ENCODE measurements at places on chromosomes 7 and 10.
A peak's percentile ranks its signal among the peaks of the same experiment; 100 is the strongest.

- DNase-seq = no peak
Observed at GRCh38 chr10:2262333-2262732, 525.0 kb upstream of the ADARB2 start.

DNA sequence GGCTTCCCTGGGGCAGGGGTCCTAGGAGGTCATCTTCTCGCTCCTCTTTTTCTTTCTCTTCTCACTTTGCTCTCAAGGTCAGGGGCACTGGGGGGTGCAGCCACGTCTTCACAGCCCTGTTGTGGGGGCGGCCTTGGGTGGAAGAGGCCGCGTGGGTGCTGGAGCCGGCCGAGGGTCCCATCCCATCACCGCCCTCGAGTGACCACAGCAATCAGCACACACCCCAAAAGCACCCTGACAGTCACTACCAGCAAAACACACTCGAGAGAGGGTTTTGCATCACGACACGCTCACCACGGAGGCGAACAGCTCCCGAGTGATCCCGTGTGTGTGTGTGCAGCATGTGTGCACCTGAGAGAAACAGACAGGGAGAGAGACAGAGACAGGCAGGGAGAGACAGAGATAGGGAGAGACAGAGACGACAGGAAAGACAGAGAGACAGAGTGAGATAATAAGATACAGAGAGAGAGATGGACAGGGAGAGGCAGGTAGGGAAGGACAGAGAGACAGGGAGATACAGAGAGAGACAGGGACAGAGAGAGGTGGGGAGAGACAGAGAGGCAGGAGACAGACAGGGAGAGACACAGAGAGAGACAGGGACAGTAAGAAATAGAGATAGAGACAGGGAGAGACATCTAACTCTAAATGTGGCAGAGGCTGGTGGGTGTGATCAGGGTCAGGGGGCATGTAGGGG, 100.9 kb downstream of the WDR37 start:
- DNase-seq = peak; percentile 14

GRCh38 chr7:3753868-3754267, 452.8 kb downstream of the SDK1 start:
- no peak for DNase-seq

GRCh38 chr7:158733220-158733519, 28.6 kb upstream of the NCAPG2 start:
- no peak for DNase-seq

DNA sequence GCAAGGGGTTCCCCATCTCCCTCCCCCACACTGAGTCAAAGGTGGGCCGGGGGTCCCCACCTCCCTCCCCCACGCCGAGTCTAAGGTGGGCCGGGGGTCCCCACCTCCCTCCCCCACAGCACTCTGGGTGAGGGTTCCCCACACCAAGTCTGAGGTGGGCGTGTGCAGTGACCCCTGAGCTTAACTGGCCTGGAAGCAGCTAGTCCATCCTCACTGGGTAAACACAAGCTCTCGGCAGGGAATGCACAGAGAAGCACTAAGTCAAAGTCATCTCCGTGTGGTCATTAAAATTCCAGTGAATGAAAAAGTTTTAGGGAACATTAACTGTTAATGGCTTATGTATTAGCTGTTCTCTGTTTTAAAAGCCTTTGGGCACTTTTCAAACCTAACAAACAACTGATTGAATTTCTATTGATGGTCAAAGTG, 43.7 kb upstream of the PRKAR1B start:
- no peak for DNase-seq

- DNase-seq = no peak
Observed at GRCh38 chr10:121952226-121952625, 22.8 kb downstream of the NSMCE4A start.

GRCh38 chr10:7045891-7046599, 364.8 kb downstream of the SFMBT2 start:
- no peak for DNase-seq

GRCh38 chr10:5441106-5441505, 28.7 kb downstream of the NET1 start:
- DNase-seq = no peak

DNA sequence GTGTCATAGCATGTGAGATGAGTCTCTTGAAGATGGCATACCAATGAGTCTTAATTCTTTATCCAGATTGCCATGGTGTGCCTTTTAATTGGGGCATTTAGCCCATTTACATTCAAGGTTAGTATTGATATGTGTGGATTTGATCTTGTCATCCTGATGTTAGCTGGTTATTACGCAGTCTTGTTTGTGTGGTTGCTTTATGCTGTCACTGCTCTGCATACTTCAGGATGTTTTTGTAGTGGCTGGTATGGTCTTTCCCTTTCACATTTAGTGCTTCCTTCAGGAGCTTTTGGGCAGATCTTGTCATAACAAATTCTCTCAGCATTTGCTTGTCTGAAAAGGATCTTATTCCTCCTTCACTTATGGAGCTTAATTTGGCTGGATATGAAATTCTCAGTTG, 16.5 kb downstream of the FAM25A start:
- no peak for DNase-seq

Measured in upper lobe of left lung (tissue), 6 donors.